ENCODE measurements at places on chromosomes 7 and 10.

- DNase-seq: no peak
Measured at GRCh38 chr10:129978322-129978721, 14.2 kb upstream of the EBF3 start.

- DNase-seq: no peak
Measured at GRCh38 chr10:44936314-44936975, 23.2 kb upstream of the RASSF4 start.

- no peak for DNase-seq
Measured at GRCh38 chr10:99497343-99498025, 35.3 kb upstream of the NKX2-3 start.

DNA sequence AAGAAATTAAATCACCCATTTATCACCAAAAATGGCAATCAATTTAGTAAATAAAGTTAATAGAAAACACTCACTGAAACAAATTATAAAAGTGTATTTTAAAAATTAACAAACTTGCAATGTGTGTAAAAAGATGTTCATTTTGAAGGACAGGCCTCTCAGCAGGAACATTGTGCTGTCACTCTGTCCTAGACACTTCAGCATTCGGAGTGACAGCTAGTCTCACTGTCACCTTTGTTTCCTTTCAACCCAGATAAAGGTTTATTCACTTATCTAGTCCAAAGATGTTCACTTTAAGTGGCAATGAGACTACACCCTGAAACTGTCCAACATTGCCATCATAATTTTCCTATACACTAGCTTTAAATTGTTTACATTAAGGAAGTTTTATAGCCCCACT is 91.9 kb upstream of the PLXDC2 start:
- DNase-seq: no peak

DNA sequence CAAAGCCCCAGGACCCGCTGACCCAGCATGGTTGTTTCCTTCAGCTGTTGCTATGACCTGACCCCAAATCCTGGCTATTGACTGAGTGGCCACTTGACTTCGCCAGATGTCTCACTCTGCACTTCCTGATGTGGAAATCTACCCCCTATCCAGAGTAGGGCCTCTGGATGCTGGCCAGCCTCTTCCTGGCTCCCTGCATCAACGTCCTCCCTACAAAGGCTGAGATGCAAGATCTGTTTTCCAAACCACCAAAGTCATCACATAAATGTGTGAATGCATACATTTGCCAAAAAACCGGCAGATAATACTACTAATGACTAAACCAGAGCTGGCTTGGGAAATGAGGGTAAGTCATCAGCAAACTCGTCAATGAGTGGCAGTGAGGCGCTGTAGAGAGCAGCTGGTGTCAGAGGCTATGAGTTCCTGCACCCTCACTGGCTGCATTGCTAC is 70.4 kb downstream of the PYROXD2 start:
- DNase-seq: peak; percentile 73

DNA sequence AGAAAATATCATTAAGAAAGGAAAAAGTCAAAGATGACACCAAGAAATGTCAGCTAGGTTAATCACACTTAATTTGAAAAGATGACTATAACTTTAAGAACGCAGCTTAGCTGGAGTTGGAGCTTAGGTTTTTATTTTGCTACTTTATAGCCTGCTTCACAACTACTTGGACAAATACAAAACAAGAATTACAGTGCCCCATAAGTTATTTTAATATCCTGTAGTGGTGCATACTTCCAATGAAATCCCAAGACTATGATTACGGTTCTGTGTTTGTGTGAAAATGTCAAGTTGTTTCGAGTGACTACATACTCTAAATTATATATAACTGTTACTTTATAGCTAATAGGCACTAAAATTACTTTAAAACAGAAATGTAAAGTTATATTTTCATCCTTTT is 244.6 kb upstream of the MGMT start:
- no peak for DNase-seq

GRCh38 chr7:1210321-1210978 is 22.2 kb upstream of the UNCX start:
- peak; percentile 39 for DNase-seq

DNA sequence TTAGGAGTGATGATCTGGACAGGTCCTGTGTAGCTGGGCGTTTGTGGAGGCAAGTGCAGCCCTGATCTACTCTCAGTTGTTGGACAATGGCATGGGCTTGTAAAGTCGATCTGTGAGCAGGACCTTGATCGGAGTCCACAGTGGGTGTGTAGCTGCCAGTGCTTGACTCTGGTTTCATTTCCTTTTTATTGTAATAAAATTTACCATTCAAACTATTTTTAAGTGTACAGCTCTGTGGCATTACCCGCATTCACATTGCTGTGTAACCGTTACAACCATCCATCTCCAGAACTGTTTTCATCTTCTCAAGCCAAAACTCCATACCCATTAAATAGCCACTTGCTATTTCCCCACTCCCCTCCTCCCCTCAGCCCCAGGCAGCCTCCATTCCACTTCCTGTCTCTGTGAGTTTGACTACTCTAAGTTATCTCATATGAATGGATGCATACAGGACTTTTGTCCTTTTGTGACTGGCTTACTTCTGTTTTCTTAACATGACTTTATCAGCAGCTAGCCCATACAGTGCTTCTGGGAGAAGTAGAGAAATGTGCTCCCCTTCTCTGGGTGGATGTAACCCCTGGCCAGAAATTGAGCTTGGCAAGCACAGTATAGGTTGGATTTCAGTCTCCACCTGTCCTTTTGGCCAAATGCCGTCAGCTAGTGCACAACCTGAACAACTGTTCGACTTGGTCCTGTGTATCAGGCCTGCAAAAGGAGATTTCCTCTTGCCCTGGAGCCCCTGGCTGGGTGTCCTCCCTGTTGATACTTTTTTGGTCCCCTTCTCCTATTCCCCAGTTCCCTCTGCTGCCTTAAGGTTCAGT is 180.0 kb downstream of the LRMDA start:
- DNase-seq: no peak

Data from EH (cell line).